B cell (primary cell): ENCODE measurements at places on chromosomes 3 and 15.

GRCh38 chr3:17811646-17812045 is 69.2 kb upstream of the TBC1D5 start:
- no peak for DNase-seq

GRCh38 chr3:87062685-87063084 is 71.7 kb upstream of the VGLL3 start:
- no peak for DNase-seq

- no peak for DNase-seq
These were observed 23.4 kb downstream of the TMEM202 start for GRCh38 chr15:72421484-72421883.

GRCh38 chr15:45187894-45188830 is at the start of gene SHF:
Gene SHF (minus strand): TSS chr15:45187966. CDS start chr15:45187951, 15 bp downstream.
- DNase-seq = peak; percentile 87
